ENCODE measurements at places on chromosomes 13 and 19.

- no peak for DNase-seq
These were observed 81.0 kb upstream of the MBNL2 start for GRCh38 chr13:97141097-97141496.

DNA sequence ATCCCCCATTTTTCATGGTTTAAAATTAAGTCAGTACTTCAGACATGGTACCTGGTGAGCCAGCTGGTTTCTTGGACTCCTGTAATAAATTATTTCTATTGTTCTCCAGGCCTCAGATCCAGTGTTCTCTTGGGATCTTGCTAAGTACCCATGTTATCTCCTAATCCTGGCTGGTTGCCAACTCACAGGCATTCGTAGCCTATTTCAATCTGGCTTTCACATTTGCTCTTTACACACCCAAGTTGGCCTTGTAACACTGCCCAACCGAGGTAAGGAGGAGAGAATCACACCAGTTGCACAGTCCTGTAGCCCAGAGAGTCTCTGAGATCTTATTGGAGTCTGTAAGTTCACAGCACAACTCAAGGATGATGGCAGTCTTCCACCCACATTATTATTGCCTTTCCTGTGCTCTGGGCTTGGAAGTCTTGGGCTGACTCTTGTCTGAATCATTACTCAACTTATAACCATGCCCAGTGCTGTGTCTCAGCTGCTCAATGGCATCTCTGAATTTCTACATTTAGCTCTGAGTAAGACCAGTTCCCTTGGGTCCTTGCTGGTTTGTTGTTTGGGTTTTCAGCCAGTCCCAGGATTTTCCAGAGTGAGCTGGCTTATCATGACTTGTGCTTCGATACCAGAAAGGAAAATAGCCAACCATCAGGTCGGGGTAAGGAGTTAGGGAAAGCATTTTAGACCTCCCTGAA lies 76.6 kb upstream of the KLF12 start:
- DNase-seq = no peak

- no peak for DNase-seq
These were observed 320.3 kb upstream of the EDNRB start for GRCh38 chr13:78238911-78239310.

- DNase-seq = no peak
These were observed 4.9 kb upstream of the SMIM17 start for GRCh38 chr19:56637976-56638555.

- no peak for DNase-seq
These were observed 46.4 kb downstream of the PSG3 start for GRCh38 chr19:42693760-42694350.

- no peak for DNase-seq
These were observed 353.6 kb downstream of the SPRY2 start for GRCh38 chr13:79987323-79987722.

DNA sequence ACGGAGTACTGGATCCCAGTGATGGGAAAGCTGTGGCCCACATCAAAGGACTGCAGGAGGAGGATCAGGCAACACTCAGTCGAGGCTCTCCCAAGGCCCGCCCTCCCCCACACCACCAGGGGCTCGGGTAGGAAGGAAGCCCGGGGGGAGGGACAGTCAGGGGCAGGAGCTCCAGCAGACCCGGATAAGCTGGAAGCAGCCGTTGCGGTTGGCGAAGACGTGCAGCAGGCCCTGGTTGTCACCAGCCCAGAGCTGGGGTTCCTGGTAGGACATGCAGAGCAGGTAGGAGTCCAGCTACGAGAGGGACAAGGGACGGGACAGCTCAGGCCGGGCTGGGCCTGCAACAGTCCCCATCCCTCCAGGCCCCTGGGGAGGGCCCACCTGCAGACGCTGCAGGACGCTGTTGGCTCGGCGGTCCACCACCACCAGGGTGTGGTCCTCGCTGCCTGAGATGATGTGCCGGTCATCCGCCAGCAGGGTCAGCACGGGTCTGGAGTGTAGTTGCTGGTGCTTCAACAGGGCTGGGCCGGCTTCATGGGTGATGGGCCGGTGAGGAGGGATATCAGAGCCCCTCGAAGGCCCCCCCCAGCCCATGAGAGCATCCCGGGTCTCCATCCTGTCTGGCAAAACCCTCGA lies 1.9 kb downstream of the GNG14 start:
- no peak for DNase-seq

DNA sequence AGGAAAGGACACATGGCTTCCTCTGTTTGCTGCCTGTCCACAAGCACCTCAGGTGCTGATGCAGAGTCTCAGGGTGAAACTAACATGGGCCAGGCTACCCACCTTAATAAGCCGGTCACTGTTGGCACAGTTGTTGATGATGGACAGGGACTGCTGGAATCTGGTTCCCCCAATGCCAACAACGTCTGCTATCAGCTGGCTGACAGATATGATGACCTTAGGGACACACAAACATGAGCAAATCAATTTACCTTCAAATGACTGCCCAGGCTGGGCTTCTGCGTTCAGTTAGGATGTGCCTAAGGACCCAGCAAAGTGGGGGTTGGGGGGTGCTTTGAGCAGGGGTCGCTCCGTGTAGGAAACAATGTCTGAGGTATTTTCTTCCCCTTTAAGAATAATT lies 77.1 kb upstream of the SLC15A1 start:
- no peak for DNase-seq

DNA sequence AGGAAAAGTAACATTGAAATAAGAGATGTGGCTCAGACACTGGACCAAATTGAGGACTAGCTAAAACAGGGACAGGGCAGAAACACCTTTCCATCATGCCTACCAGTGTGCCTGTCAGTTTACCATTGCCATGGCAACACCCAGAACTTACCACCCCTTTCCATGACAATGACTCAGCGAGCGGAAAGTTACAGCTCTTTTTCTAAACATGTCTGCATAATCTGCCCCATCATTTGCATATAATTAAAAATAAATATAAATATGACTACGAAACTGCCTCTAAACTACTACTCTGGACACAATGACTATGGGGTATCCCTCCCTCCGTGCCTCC lies 96.0 kb downstream of the UBL3 start:
- peak; percentile 22 for DNase-seq

DNA sequence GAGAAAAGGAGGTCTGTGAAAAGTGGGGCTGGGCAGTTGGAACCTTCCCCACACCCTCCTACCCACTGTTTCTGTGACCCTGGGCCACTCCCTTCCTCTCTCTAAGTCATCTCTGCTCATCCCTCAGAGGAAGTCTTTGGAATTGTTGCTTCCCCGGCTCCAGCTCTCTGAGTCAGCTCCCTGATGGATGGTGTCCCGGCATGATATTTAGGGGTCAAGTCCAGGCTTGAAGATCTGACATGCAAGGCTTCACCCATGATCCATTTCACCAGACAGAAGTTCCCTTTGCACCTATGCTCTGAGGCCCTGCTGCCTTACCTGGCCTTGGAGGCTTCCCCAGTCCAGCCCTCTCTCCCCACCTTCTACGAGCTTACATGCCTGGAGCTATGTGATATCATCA lies 13.3 kb downstream of the EXOC3L2 start:
- DNase-seq = no peak

GRCh38 chr19:13804830-13805683 lies 9.8 kb downstream of the ZSWIM4 start:
- DNase-seq = no peak

DNA sequence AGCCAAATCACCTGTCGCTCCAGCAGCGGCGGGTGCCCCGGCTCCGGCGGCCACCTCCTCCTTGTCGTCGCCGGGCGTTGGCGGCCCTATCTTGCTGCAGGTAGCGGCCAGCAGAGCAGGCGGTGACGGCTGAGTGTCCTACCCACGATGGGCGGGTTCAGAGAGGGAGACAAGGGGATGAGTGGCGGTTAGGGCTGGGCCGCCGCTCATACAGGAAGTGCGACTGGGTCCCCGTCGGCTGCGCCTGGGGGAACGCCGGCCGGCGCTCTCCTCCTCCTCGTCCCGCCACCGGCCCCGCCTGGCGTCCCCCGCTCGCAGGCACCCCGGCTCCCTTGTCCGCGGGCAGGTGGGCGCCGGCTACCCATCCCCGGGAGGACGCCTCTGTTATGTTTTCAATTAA lies 1692.0 kb downstream of the SLITRK5 start:
- DNase-seq = no peak

- DNase-seq = no peak
These were observed 8.5 kb downstream of the CDX2 start for GRCh38 chr13:27960362-27961226.

- no peak for DNase-seq
These were observed 328.6 kb downstream of the SUCLA2 start for GRCh38 chr13:47672245-47673008.

- no peak for DNase-seq
These were observed 10.6 kb downstream of the CAMSAP3 start for GRCh38 chr19:7606289-7606688.

DNA sequence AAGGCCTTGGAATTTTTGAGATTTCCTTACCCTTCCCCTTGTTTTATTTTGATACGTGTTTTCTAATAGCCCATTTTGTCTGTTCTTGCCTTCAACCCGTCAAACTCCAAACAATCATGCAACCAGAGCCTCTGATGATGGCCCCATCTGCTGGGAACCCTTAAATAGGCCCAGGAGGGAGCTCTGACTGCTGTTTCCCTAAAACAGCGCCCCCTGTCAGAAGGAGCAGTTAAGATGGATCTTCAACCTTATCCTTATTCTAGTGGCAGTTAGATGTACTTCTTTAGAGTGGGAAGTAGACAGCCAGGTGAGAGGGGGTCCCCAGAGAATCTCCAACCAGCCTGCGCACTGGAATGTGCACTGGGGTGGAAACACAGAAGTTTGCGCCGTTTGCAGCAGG lies 1031.0 kb upstream of the PCDH9 start:
- no peak for DNase-seq

DNA sequence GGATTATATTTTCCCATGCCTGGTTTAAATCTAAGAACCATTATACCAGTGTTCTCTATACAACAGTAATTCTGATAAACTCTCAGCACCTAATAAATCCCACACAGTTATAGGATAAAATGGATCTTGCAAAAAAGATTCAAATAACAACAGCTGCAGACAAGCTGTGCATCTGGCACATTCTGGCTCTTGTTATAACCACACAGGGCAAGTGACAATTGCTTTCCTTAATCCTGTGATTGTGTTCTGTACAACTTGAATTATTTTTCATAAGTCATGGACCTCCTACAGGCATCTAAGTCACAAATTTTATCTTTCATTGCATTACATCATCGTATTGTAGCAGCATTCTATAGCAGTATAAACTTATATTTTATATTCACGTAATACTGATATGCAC lies 948.3 kb downstream of the SLITRK1 start:
- no peak for DNase-seq

GRCh38 chr13:60627071-60627686 lies 230.2 kb downstream of the TDRD3 start:
- DNase-seq = no peak

DNA sequence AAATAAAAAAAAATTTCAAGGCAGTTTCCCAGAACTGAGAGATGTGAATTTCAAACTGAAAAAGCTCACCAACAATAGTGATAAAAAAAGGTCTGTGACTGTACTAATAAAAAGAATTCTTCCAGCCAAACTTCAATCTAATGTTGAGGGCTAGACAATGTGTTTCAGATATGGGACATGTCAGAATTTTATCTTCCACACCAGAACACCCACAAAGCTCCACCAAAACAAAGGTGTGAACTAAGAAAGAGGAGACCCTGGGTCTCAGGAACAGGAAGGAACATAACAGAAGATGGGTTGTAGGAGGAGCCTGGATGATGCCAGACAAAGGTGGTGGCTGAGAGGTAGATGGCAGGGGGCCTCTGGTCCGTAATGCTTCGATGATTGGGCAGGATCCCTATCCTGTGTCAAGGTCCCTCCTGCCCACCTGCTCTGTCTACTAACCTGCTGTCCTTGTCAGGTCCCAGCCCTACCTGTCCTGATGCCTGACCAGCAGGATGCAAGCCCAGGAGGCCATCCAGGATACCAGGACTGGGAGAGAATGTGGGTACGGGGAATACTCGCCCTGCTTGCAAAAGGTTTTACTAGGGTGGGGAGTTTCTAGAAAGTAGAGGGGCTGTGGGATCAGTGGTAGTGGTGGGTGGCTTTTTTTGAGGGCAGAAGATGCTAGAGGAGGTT lies 4.5 kb downstream of the MZF1 start:
- DNase-seq = no peak

DNA sequence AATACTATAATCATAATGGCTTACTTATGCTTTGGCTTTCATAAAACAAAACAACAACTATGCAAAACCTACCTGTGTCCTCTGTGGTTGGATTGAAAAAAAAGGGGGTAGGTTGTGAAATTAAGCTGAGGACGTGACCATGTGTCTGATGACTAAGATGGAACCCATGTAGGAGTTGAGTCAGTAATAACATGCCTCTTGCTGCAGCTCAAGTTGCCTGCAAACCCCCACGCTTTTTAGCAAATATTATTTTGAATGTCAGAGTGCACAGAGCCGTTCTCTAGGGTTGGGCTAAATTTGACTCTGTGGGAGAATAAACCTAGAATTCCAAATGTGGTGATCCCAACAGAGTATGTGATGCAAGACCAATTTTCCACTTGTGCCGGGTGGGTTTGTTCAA lies 209.3 kb downstream of the KCNRG start:
- no peak for DNase-seq

GRCh38 chr19:6501740-6502648 lies at the start of gene TUBB4A:
Gene TUBB4A (minus strand): TSS chr19:6502309. CDS start chr19:6502212, 97 bp downstream.
- DNase-seq = no peak

Data from activated T-cell treated with anti-CD3 and anti-CD28 coated beads for 4 hours (primary cell).